CD4-positive, alpha-beta memory T cell (primary cell): ENCODE measurements at places on chromosomes 12 and 14. TPM values are rescaled to one million over a fixed set of nuclear protein-coding genes. Genes with fewer than 3 reads are reported as not detected.

DNA sequence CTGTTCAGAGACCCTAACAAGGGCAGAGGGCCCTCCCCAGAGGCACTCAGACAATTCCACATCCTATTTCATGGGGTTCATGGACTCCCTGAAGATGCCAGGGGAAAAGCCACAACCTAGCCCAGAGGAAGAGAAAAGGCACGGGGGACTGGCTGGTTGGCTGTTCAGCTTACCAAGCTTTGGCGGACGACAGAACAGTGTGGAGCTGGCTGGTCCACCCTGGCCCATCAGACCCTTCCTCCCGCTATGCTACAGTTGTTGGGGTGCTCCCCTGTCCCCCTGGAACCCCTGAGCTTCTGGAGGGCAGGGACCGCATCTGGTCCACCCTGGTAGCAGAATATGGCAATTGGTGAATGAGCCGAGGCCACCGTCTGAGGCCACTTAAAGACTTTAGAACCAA is 6.3 kb downstream of the TESC start:
- DNase-seq: no peak

- no peak for DNase-seq
Observed at GRCh38 chr12:71980538-71980937, 41.9 kb downstream of the TPH2 start.

DNA sequence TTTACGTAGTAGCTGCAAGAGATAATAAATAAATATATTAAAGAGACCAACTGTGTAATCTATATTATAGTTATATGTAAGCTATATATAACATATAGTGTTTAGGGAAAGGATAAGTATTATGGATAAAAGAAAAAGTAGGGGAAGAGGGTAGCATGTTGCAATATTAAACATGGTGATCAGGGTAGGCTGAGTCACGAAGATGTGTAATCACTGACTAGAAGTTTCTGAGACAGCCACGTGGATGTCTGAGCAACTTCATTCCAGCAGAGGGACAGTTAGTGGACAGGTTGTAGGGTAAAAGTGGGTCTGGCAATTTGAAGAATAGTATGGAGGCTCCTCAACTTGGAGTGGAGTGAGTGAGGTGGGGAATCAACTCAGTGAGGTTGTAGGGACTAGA is 109.7 kb downstream of the ANO4 start:
- DNase-seq: no peak

DNA sequence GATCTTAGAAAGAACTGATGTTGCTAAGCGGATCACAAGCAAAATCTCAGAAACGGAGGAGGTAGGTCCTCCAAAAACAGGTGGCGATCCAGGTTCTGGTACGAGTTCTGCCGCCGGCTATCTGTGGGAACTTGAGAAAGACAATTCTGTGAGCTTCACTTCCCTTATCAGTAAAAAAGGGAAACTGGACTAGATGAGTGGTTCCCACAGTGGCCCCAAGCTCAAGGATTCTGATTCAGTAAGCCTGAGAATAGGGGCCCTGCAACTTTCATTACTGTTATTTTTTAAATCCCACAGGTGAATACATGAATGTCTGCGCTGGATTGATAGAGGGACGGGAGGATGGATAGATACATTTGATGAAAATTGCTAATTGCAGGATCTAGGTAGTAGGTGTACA is 160.2 kb downstream of the PPM1H start:
- DNase-seq: no peak

GRCh38 chr12:101027200-101027599 is 182.8 kb downstream of the SLC5A8 start:
- DNase-seq: no peak

GRCh38 chr12:4506870-4507269 is 31.8 kb upstream of the RAD51AP1 start:
- DNase-seq: peak; percentile 77

DNA sequence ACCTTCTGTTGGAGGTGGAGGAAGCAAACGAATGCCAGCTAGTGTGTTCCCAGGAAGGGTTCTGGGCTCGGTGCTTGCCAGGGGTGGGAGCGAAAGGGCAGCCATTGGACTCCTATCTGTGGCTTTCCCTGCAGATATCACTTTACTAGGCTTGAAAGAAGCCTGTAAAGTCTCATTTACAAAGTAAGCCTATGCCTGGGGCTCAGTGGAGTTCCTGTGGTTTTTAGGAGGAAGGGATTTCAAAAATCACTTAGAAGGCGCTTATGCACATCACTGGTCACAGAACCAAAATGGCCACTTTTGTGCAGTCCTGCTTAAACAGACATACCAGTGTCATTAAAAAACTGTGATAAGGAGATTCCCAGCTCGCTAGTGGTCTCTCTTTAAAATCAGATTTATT is 22.7 kb downstream of the CLMN start:
- DNase-seq: no peak

- DNase-seq: no peak
Observed at GRCh38 chr12:1226951-1227350, 235.9 kb downstream of the ERC1 start.

GRCh38 chr12:27176765-27177164 is 67.3 kb upstream of the STK38L start:
- DNase-seq: no peak

- DNase-seq: no peak
Observed at GRCh38 chr14:20905676-20906075, 14.5 kb downstream of the RNASE3 start.

- DNase-seq: no peak
Observed at GRCh38 chr12:67811437-67812361, 163.2 kb downstream of the DYRK2 start.

DNA sequence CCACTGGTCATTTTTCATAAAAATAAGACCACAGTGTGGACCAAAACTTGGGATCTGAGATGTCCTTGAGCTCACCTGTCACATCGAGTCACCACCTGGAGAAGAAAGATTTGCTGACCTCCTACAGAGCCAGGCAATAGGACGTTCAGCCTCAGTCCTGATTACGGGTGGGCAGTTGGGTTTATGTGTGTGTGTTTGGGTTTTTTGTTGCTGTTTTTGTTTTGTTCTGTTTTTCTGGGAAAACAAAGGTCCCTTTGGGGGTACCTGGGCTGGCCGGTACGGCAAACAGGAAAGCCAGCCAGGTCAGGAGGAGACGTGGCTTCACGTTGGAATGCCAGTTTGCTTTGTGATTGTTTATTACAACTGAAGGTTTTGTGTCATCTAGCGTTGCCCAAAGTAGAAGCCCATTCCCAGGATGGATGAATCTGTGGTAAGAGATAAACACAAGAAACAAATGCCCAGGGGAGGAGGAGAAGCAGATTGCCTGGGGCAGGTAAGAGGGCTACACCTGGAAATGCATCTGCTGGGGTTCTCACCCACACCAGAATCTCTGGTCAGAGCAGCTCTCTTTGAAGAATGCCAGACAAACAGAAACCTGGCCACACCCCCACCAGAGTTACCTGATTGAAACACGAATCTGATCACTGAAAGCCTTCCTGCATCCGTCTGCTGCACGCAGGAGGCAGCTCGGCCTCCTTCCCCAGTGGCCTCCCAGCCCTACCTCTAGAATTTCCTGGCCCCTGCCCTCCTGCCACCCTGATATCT is 100.1 kb upstream of the DIO3 start:
- DNase-seq: no peak

DNA sequence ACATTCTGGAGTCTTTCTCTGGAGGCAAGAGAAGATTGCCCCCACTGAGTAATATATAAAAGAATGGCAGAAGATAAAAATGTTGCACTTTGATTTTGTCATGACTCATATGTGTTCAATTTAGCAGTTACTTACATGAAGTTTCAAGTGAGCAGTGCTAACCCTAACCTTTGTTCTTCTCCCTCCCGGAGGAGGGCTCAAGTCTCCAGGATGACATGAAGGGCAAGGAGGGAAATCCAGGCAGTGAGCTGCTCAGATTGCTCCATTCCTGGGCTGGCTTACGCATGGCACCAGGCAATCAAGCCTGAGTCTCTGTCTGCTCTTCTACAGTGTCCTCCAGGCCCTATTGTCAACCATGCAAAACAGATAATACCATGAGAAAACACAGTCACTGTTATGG is 322.3 kb downstream of the DUSP6 start:
- DNase-seq: no peak

GRCh38 chr12:62158013-62158412 is 102.2 kb upstream of the USP15 start:
- DNase-seq: no peak

GRCh38 chr14:37598747-37599506 is 3.5 kb downstream of the TTC6 start:
- DNase-seq: no peak

- no peak for DNase-seq
Observed at GRCh38 chr14:99282261-99283050, 10.5 kb upstream of the BCL11B start.

DNA sequence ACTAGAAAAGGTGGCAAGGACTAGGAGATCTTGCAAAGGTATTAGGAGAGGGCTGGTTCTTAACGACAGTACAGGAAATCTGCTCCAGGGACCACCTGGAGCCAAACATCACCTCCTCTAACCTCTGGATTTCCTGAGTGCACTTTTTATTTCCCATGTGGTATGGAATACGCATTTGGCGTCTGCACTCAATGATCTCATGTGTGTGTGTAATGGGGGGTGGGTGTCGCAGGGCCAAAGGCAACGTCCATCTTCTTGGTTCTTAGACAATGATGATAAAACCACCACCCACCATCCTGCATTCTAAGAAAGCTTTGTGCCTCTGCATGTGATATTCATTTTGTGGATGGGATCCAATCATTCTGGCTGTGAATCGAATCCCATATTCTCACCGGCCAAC is 68.8 kb downstream of the CLMN start:
- DNase-seq: no peak

DNA sequence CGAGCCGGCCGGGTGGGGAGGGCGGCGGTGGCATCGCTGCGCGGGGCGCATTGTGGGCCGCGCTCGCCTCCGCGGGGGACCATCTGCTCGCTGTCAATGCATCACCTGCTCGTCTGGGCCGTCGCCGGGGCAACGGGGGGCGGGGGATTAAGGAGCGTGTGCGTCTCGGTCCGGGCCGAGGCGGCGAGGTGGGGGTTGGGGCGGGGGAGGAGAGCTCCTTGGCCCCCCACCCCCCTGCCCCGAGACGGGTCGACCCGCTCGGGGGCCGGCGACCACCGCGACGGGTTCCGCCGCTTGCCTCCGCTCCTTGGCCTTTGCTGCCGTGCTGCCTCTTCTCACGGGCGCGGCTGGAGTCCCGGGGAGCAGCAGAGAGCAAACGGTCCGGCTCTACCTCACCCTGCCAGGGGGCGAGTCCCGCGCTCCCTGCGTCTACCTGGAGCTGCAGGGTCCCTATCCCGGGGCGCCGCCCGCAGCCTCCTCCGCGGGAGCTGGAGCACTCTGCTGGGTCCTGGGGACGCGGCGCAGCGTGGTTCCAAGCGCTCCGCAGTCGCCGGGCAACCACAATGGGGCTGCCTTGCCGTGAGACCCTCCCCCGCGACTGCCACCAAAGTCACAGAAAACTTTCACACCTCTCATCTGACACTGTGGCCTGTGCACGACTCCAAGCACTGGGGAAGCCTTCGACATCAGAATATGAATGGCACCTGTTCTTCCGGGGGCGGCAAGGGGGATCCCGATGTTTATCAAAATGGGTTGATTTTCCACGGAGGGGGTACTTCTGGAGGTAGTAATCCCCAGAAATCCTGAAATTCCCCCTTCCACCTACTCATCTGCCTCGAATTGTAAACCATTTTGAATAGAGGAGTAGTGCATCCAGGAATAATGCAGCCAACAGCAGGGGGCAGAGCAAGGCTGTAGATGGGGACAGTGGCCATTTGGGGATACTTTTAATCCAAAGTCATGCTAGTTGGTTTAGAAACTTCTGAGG is at the start of gene C12orf42:
Gene C12orf42 (minus strand): TSS at position 500 of the 988 bp plus-strand sequence. CDS start 17,542 bp downstream, outside the sequence.
- peak; percentile 48 for DNase-seq

DNA sequence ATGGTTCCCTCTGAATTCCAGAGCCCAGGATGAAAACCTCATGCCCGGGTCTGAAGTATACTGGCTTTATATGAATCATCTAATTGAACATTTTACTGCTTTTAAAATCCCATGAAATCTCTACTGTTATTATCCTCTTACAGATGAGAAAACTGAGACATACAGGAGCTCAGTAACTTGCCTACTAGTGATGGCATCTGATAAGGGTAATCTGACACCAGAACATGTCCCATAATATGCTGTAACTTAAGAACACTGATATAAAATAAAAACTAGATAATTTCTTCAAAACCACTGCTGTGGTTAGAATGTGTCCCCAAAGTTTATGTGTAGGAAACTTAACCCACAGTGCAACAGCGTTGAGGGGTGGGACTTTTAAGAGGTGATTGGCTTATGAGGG is 219.6 kb upstream of the TMTC1 start:
- DNase-seq: no peak

DNA sequence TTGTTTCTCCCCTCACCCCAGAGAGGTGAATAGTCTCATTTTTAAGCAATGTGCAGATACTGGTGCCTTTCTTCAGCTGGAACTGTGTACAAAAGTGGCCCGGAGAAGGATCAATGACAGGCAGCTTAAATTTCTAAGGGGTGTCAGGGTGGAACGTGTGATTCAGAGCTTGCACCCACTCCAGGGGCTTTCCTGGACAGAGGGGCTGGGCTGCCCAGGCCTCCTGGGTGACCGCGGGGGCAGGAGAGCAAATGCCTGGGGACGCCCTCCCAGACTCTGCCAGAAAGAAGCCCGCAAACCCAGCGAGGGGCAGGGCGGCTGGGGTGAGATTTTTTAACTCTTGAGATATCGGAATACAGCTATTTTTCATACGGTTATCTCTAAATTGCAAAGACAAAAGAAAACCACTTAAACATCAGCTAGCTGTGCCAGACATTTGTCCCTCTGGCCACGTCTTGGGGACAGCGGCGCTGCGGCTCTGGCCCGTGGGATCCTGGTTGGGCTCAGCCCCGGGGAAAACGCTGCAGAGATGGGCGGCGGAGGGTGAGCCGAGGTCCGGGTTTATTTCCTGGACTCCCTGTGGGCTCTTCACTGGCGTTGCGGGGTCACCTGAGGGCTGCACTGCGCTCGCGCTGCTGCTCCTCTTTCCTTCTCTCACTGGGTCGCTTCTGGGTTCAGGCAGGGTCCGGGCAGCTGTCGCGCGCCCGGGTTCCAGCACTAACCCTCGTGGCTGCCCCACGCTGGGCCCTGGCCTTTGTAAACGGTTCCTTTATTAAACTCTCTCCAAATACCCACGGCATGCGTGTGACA is 35.8 kb downstream of the NFKBIA start:
- DNase-seq: no peak

NTN4 gene
- total RNA-seq: 2.0 TPM

C3AR1 gene
- total RNA-seq: 4.6 TPM

NT5DC3 gene
- total RNA-seq: 6.1 TPM

EFS gene
- not detected for total RNA-seq

GZMH gene
- not detected for total RNA-seq

KRT82 gene
- not detected for total RNA-seq
